ENCODE measurements at places on chromosomes 5 and 9.

DNA sequence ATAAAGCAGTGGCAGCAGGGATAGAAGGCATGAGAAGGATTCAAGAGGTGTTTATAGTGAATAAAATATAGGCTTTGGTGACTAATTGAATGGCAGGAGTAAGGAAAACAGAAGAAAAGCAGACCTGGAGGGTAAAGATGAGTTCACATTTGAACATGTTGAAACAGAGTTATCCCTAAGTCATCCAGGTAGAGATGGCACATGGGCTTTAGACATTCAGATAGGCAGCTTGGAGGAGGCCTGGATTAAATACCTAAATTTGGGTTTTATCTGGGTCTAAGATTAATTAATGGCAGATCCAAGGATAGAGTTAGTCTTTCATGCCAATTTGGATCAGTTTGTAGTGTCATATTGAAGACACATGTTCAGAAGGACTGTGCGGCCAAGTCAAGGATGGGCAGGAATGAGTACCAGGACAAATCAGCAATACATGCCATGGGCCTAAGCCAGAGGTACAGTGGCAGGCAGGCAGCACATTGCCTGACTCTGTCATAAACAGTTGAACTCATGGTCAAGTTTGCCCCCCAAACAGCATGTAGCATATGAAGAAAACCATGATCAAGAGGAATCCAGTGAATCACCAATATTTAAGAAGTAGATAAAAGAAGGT lies 115.5 kb upstream of the SLC12A2 start:
- DNase-seq = no peak

DNA sequence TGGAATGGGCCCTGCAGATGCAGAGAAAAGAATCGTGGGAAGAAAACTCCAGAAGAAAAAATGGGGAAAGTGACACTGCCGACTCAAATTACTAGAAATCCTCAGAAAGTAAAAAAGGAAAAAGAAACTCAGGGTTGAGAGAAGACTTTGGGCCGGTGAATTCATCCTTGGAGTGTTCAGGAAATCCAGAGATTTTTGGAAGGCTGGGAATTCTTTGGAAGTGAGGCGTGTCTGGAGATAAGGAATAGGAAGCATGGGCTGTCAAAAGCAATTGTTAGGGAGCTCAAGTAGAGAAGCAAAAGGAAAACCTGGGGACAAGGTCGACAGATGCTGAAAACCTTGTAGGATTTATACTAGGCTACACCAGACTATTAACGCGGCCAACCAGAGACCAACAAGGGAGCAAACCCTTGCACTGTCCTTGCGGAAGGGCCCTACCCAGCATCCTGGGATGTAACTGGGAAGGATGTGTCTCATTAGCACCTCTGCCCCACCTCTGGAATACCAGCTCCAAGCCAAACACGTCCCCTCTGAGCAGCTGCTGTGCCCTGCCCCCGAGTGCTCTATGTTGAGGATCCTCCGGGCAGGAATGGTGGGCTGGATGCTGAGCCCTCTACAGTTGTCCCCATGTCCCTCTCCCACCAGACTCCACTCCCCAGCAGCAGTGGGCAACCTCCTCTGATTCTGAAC lies 11.6 kb downstream of the DAB2IP start:
- DNase-seq = no peak

DNA sequence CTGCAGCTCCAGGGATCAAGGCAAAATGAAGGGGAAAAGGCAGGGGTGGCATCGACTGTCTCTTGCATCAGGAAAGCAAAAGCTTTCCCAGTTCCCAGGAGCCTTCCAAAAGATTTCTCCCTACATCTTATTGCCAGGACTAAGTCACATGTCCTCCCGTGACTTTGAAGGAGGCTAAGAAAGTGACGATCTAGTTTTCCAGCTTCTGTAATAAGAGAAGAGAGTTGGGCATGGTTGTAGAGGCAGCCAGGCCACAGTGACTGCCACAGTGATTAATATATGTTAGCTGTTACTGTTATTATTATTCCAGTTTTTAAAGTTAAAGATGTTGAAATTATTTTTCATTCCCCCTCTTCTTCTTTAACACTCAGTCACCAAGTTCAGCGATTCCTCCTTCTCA lies 77.1 kb downstream of the RMI1 start:
- no peak for DNase-seq

DNA sequence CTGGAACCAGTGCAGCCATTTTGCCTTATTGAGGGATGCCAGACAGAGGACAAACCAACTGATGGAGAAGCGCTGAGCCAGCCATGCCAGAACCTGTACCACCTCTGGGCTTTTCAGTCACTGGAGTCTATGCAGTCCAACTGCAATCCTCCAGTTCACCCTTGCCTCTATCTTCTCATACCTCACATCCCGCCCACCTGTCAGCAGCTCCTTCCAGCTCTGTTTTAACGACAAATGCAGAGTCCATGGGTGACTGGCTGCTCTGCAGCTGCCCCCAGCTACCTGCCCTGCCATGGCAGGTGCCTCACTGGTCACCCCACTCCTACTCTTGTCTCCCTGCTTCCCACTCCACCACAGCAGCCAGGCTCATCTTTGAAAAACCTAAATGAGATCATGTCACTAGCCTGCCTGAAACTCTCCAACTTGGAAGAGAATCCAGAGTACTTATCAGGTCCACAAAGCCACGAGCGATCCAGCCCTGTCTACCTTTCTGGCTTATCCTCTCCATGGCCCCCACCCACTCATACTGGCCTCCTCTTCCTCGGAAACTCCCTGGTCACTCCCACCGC lies 14.0 kb upstream of the ACSL6 start:
- no peak for DNase-seq
